Endodermal cell (in vitro differentiated cells): ENCODE measurements at places on chromosomes 1 and 21.

DNA sequence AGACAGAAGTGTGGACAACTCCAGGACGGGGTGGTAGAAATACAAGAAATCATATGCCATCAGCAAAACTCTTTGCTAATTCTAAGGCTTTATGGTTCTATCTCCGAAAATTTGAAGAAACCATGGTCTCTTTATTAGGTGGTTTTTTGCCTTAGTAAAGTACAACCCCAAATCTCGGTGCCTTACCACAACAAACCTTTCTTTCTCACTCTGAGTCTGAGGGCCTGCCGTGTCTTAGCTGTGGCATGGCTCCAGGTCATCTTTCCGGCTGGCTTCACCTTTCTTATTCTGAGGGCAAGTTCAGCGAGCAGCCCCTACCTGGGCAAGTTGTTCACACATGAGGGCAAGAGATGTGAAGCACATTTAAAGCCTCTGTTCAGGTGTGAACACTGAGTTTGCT, 280.6 kb downstream of the TTLL7 start:
- H3K4me3 ChIP-seq = no peak overlapping the region
- no peaks in the 10 kb centered on the region for H3K27me3 ChIP-seq

DNA sequence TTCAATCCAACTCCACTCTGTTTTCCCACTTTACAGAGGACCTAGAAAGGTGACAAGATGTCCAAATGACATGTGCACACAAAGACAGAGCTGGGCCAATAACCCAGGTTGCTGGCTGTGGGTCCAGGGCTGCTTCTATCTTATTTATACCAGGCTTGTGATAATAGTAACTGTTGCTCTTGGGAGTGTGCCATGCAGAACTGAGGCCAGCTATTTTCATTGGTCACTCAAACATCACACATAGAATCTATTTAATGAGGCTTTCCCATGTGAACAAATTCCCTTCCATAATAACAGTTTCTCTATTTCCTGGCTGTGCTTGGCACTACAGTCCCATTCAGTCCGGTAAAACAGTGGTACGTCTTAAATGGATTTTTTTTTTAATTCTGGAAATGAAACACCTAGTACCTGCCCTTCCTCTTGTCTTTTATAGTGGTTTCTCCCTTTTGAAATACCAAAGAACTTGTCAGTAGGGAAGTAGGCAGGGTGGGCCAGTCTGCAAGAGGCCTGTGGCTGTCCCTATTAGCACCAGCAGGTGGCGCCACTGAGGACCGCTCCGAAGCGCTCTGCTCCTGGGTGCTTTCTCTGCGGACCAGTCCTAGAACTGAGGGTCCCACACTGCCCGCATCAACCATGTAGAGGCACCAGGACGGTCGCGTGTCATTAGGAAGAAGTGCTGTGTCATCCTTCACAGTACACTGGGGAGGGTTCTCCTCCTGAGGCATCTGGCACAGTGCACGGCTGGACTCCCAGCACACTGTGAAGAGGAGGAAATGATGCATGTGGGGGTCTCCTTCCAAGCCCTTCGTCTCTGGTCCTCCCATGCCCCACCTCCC, 52.1 kb downstream of the GPR161 start:
- no peaks in the 10 kb centered on the region for H3K27me3 ChIP-seq
- no peak overlapping the region for H3K4me3 ChIP-seq
- no peak overlapping the region for H3K27ac ChIP-seq
- H3K36me3 ChIP-seq = peaks cover 76% of the 10 kb centered on the region

- no peaks in the 10 kb centered on the region for H3K27me3 ChIP-seq
- H3K36me3 ChIP-seq = peaks cover 6% of the 10 kb centered on the region
- H3K27ac ChIP-seq = peak overlapping the region; percentile 98
- H3K4me3 ChIP-seq = peak overlapping the region; percentile 88
- DNase-seq = no peak
- peaks cover 5% of the 10 kb centered on the region for H3K4me1 ChIP-seq
Observed at GRCh38 chr21:37072274-37072987, 440 bp downstream of the PIGP start.

DNA sequence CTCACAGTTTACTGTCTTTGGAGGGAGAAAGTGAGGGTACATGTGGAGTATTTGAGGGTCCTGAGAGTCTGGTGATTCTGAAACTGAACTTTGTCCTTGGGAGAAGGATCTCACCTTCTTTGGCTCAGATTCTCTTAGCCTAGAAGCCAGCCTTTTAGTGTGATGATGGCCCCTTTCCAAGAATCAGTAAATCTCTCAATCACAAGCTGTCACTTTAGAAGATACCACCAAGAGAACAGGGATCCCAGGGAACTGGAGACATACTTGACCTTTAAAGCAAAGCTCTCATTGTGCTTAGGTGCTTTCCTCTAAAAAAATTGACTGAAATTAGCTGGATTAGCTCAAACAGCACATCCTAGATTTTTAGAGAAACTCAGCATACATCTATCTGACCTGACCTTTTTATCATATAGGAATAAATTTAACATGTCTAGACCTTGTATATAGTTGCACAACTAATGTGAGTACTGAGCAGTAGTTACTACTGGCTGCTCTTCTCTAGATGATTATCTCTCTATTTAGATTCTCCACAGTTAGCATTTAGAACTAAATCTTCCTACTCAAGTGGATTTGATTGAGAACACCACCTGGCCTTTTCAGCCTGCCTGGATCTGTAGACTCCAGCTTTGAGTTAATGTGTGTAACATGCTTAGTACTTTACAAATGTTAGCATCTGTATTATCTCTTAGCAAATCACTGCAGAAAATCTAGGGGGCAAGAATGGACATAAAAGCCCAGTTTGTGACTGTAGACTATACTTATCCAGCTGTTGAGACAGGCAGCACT, 157.7 kb downstream of the MAST2 start:
- no peaks in the 10 kb centered on the region for H3K27me3 ChIP-seq
- H3K27ac ChIP-seq = no peak overlapping the region

DNA sequence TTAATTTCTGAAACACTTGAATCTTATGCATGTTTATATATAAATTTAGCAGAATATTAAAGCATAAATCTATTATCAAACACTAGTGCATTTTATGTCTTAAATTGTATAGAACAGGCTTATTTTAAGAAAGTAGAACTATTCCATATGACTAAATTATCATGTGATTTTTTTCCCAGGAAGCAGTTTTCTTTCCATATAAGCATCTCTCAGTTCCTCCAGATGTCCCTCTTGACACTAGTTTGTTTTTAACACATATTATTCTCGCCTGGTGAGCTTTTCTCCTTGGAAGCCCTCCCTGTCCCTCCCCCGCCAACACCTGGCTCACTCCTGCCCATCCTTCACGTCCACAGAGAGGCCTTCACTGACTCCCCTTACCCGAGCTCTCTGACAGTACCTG, 48.3 kb upstream of the BCAR3 start:
- no peak overlapping the region for H3K4me3 ChIP-seq
- DNase-seq = no peak
- H3K27ac ChIP-seq = no peak overlapping the region
- no peaks in the 10 kb centered on the region for H3K27me3 ChIP-seq
- H3K36me3 ChIP-seq = no peaks in the 10 kb centered on the region
- no peaks in the 10 kb centered on the region for H3K4me1 ChIP-seq

- no peaks in the 10 kb centered on the region for H3K36me3 ChIP-seq
- H3K27ac ChIP-seq = no peak overlapping the region
- H3K4me3 ChIP-seq = no peak overlapping the region
- DNase-seq = no peak
- H3K4me1 ChIP-seq = no peaks in the 10 kb centered on the region
Observed at GRCh38 chr1:61327436-61327835, 245.1 kb downstream of the NFIA start.
